ENCODE measurements at places on chromosomes 16 and 17.

- ATAC-seq = peak; percentile 81
These were observed 47.7 kb downstream of the ZFHX3 start for GRCh38 chr16:73000020-73000906.

DNA sequence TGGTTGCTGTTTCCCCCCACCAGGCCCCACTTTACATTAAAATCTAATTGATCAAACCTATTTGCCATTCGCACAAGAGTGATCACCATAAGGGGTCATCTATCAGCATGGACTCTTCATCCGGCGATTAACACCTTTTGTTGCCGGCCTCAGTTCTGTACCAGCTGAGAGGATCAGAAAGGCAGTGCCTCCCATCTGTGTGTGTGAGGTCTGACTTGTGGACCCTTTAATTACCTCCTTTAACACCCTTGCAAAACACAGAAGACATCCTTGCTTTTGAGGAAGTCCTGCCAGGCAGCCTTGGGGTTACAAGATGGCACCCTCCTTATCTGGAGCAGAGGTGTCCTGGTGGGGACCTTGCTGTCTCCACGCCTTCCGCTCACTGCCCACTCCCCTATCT, 77.2 kb upstream of the IRX3 start:
- peak; percentile 24 for ATAC-seq

DNA sequence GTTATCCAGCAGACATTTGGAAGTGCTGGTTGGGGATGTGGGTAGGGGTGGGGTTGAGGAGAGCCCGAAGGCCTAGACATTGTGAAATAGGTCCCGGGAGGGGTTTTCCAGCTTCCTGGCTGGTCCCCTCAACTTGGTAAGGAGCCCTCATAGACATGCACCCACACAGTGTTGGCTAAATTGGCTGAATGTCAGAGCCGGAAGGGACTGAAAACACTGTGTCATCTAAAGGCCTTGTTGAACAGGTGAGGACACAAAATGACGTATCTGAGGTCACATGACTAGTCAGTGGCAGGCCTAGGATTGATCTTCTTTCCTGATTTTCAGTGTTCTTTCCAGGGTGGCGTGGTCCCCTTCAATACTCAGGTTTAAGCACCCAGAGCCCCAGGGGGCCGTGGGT, 27.6 kb downstream of the ITGB3 start:
- no peak for ATAC-seq

GRCh38 chr17:2238432-2239169, 65.0 kb downstream of the SMG6 start:
- peak; percentile 6 for ATAC-seq
